Activated gamma-delta T cell (primary cell): ENCODE measurements at places on chromosomes 5 and 9.

DNA sequence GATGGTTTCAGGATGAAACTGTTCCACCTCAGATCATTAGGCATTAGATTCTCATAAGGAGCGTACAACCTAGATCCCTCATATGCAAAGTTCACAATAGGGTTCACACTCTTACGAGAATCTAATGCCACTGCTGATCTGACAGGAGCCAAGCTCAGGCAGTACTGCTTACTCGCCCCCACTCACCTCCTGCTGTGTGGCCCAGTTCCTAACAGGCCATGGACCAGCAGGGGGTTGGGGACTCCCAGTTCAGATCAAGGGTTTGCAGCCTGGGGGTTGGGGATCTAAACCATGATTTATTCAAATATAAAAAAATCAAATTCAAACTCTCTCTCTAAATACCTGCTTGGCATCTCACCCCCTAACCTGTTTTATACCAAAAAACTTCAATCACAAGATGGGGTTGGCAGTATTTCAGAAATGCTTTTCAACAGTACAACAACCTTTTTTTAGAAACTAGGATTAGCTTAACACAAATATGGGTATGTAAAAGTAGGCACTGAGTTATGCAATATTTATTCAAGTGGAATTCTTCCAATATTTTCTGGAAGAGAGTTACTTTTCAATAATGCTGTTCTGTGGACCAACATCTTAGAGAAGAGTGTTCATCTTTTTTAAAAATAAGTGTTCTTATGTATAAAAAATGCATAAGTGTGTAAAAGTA, 30.1 kb upstream of the SLC12A2 start:
- no peak for DNase-seq

GRCh38 chr9:70121818-70122436, 78.3 kb downstream of the MAMDC2 start:
- DNase-seq, result no peak

DNA sequence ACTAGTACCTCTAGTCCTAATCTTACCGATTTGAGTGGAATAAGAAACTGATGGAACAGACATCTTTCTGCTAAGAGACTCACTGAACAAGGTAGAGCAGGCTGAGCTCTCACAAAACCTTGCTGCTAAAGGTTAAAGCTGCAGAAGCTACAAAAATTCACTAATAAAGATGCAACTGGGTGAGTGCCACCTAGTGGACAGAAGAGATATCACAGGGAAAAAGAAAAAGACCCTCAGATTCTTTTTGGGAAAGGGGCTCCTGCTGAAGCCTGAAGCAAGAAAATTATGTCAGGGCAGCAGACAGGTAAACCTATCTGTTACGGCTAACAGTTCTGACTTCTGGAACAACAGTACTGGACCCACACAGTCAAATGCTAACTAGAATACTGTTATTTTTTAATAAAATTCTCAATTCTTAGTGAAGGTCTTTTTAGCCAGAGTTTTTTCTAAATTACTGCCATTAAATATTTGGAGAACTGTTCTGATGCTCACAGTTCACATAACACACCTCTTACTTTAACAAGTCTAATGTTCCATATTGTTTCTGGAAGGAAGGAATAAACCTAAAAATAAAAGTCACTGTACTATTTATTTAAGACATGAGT, 51.2 kb downstream of the DIAPH1 start:
- DNase-seq, result no peak

DNA sequence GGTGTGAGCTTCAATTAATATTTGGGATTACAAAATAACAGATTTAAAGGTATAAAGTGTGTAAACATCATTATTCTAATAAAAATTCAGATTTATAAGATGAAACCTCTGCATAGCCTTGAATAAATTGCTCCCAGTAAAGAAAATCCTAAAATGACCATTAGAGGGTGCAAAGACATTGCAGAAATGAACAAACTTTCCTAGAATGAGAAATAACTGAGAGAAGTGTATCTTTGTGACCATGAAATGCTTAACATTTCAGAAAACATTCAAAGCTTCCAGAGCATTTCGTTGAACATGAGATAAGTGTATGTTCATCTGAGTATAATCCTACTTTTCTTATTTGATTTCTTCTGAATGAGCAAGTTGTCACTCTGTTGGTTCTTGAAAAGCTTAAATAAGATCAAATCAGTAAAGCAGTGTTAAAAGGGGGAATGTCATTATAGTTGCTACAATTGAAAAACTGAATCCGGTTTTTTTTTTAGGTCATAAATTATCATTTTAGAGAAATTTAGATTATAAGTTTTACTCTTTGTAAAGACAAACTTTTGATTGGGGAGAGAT, 24.7 kb upstream of the NUDT12 start:
- DNase-seq, result no peak

- DNase-seq, result no peak
Measured at GRCh38 chr5:87103616-87104287, 163.9 kb upstream of the RASA1 start.

GRCh38 chr5:173598686-173599085, 17.8 kb downstream of the BOD1 start:
- DNase-seq, result no peak

DNA sequence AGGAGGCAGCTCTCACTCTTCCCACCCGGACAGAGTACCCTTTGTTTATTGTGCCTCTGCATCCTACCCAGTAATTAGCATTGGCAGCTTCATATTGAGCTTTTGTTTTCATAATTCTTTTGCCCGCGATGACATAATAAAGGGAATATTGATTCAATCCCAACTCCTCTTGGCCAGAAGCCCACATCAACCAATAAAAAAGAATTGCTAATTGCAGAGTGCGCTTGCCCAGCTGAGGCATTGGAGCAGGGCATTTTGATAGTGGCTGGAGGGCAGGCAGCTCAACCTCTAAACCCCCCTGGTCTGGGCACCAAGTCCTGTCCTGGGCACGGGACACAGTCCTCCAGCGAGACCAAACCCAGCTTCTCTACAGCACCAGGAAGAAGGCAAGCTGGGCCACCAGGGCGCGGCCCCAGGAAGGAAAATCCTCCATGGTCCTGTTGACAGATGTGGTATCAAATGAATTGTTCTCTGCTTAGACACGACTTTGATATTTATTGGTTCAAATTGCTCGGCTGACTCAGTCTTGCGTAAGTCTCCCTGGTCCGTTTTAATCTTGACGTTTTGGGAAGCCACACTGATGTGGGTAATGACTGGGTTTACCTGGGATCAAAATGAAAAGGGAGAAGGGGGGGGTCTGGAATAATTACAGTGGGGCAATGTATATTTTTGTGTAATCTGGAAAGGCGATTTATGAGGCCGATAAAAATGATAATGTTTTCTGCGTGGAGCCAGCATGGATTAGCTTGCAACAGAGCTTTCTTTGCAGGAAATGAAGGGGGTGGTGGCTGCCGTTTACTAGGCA, 220.7 kb upstream of the MSX2 start:
- DNase-seq, result no peak

GRCh38 chr9:131386281-131386680, 7.6 kb upstream of the PRRC2B start:
- DNase-seq, result no peak

- no peak for DNase-seq
Measured at GRCh38 chr5:27124590-27124989, 86.2 kb upstream of the CDH9 start.

DNA sequence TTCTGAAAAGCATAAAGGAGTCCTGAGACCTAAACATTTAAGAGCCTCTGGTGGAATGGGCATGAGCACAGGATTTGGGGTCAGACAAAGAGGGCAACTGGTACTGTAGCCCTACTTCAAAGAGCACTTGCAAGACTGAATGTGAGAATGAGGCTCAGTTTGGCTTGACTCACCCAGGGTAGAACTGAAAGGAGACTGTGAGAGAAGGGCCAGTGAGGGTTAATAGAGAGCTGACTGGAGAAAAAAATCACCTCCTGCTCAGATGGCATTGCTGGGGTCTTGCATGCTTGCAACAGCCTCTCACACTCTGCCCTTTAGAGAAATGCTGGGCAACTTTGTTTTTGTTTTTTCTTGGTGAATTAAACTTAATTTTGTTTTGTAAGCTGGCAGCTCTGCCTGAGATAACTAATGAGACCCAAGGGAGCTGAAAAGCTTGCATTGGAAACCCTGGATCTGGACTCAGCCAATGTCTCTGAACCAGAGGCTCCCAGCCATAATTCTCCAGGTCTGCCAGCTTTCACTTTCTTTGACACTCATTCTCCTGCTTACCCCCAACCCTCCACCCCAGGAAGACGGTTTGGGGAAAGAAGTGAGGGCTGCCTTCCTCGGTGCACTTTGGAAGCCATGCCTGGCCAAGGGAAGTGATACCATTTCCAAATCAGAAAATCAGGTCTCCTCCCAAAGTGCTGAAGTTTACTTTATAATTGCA, 161.1 kb upstream of the PANK3 start:
- no peak for DNase-seq

DNA sequence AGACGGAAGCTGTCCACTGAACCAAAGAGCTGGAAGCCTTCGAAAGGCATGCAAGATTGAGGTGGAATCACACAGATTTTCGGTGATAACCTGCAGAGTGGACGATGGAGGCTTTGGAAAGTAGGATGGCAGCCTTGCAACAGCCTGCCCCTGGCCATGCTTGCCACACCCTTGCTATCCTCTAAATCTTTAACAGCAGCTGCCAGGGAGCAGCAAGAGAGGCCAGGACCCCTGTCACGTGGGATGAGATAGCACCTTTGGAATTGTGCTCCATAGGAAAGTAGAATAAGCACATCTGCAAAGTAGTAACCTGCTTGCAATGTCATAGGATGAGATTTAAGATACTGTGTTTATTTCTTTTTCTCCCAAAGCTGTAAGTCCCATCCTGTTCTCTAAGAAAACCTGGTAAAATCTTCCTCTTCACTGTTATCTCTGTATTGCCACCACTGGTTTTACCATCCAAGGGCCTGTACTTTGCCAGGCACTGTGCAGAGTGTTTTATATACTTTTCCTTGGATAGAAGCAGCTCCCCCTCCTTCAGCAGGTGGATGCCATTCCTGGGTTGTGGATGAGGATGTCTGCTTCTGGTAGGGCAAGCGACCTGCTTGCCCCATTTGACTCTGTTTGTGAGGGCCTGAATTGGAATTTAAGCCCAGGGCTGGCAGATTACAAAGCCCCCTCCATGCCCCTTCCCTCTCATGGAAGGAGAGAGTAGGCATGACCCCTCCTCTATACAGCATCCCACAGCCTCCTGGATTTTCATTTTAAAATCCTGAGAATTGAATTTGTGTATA, 10.1 kb downstream of the TRIO start:
- DNase-seq, result no peak

- no peak for DNase-seq
Measured at GRCh38 chr5:127586066-127586770, 62.7 kb upstream of the CTXN3 start.
